Mucosa of gallbladder (tissue), 1 donor: ENCODE measurements at places on chromosomes 3 and 15. TPM values are rescaled to one million over a fixed set of nuclear protein-coding genes. Genes with fewer than 3 reads are reported as not detected.

PARP15 gene
- total RNA-seq: 2.3 TPM

GRCh38 chr3:74546426-74546825 is 68.0 kb downstream of the CNTN3 start:
- DNase-seq: peak; percentile 72

- no peak for DNase-seq
Measured at GRCh38 chr3:151218136-151218535, 15.1 kb upstream of the GPR171 start.

GRCh38 chr3:42541079-42541478 is 38.6 kb downstream of the VIPR1 start:
- DNase-seq: no peak

GRCh38 chr3:177830411-177830849 is 633.1 kb upstream of the TBL1XR1 start:
- DNase-seq: no peak

- DNase-seq: no peak
Measured at GRCh38 chr3:149128821-149129220, 617 bp upstream of the HPS3 start.

TM6SF1 gene
- total RNA-seq: 7.2 TPM

HESX1 gene
- total RNA-seq: 0.52 TPM

MRPL46 gene
- total RNA-seq: 17.5 TPM

DNA sequence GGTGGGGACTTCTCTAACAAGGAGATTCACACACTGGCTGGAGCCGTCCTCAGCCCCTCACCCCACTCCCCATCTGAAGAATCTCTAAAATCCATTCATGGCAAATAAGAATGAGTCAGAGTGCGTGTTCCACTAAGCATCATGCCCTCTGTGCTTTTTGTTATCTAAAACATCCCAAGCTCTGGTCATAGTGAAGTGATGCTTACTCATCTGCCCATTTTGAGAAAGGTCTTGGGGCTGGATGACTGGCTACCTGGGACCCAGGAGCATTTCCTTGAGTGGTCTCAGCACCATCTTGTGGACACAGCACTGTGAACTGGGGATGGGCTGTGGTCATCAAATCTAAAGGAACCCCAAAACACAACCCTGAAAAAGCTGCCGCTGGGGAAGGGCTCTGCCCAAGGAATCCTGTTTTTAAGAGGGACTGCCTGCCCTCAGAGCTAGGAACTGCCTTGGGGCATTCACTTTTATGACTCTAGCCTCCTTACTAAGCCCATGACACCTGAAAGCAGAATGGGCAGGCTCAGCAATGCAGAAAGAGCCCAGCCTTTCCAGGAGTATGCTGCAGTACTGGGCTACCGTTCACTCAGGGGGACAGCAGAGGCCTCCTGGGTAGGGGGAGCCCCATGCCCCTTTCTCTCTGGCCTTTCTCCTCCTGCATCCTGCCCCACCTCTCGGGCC is 53.5 kb downstream of the ZBTB38 start:
- no peak for DNase-seq

GRCh38 chr3:143769616-143770015 is 78.7 kb downstream of the SLC9A9 start:
- DNase-seq: no peak
